ENCODE measurements at places on chromosomes 12 and 14.

DNA sequence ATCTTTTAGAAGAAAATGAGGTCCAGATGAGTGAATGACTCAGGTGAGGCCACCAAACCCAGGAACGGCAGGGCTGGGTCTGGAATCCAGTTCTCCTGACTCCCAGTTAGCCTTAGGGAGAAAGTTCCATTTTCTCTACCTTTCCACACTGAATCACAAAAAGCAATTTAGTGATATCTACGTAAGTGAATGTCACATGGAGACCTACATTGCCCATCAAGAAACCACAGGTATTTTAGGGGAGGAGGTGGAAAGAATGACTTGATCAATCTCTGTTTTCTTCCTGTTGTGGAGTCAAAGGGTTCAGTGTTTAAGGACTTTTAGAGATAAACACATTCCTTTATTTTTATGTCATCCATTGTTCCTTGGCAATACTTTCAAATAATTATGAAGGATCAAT is 106.9 kb upstream of the PTPRB start:
- DNase-seq = no peak

DNA sequence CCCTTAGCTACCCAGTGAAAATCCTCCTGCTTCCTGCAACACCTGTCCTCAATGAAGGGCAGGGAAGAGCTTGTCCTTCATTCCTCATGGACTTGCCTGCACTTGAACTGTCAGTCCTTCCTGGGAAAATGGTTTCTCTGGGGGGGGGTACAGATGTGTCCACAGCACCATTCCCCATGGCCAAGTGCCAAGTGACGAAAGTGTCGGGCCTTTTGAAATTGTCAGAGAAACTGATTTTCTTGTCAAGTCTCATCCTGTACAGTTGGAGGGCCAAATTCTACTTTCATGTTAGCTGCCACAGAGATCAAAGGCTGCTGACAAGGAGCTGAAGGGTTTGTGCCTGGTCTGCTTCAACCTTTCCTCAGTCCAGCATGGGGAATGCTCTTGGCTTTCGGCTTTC is 179.5 kb upstream of the PARP11 start:
- DNase-seq = no peak

GRCh38 chr12:122909442-122910288 is 13.7 kb upstream of the VPS37B start:
- no peak for DNase-seq

- no peak for DNase-seq
These were observed 115.7 kb downstream of the LGMN start for GRCh38 chr14:92632546-92633273.

DNA sequence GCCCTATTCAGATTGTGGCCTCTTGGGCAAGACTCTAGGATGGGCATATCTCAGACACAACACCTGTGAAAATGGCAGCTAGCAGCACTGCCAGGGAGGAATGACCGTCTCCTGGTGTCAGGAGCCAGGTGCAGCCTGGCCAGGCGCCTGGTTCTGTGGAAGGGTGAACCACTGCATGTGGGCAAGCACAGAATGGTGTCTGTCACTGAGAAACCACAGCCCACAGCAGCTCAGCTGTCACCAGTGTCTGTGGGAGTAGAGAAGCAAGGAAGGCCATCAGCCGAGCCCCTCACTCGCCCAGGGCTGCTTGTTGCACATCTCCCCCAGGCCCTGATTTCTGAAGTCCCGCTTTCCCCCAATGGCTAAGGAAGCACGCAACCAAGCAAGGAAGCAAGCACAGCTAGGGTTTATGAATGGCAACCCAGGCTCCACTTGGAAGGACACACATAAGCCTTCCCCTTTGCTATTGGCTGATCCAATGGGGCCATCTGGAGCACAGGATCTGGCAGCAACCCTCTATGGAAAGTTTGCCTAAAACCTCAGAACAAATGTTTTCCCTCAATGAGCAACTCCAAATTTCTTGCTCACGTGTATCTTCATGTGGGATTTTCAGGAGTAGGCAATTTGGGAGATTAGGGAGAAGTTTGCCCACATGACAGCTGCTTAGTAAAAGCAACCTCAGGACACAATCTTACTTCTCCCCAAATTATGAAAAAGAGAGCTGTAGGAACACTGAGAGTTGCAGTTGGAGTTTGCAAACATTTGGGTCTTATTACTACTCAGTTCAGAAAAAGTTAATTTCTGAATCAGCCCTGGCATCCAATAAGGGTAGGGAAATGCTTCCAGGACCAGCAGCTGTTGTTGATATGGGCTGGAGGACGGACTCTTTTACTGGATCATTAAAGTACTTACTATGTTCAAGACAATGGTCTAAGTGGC is 44.7 kb downstream of the GPHB5 start:
- DNase-seq = no peak

- DNase-seq = no peak
These were observed 57.9 kb downstream of the ANO6 start for GRCh38 chr12:45273717-45274271.

- no peak for DNase-seq
These were observed 1.6 kb downstream of the MSI1 start for GRCh38 chr12:120367233-120367923.

DNA sequence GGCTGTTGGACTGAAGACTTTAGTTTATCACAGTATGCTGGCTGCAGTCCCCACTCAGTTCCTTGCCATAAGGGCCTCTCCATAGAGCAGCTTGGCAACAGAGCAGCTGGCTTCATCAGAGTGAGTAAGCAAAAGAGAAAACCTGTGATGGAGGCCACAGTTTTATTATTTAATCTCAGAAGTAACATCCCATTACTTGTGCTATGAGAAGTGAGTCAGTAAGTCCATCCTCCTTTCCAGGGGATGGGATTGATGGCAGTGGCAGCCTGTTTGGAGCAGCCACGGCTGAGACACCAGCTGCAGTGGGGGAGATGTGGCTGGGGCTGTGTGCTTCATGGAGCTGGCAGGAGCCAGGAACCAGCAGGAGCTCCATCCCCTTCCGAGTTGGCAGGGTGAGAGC is 138.5 kb upstream of the SRRM4 start:
- DNase-seq = no peak

DNA sequence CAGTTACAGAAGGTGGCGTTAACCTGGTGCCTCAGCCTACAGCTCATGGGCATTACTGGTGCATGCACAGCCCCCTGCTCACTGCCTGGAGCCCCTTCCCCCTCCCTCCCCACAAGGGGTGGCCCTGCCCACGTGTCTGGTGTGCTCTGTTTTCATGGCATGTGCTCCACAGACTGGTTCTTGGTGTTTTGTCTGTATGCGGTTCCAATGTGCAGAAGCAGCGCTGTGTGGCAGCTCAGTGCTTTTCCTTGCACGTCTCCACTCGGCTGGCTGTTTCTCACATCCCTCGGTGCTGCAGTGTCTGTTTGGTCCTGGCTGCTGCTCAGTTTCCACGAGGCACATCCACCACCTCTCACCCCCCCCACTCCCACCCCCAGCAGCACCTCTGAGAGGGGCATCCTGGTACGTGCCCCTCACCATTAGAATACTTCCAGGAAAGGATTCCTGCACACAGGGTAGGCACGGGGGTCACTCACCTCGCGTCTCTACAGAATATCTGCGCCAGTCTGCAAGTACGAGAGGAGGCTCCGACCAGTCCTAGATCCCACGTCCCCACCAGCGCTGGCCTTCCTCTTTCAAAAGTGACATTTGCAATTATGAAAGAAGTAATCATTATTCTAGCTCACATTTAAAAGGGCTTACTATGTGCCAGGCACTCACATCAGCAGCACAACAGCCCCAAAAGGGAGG is 27.1 kb downstream of the DIO3 start:
- no peak for DNase-seq

- DNase-seq = no peak
These were observed 27.8 kb upstream of the PNMA1 start for GRCh38 chr14:73741876-73742519.

- DNase-seq = no peak
These were observed 13.5 kb downstream of the C3AR1 start for GRCh38 chr12:8052679-8053078.

GRCh38 chr12:59594943-59595500 is 807 bp upstream of the SLC16A7 start:
- no peak for DNase-seq

DNA sequence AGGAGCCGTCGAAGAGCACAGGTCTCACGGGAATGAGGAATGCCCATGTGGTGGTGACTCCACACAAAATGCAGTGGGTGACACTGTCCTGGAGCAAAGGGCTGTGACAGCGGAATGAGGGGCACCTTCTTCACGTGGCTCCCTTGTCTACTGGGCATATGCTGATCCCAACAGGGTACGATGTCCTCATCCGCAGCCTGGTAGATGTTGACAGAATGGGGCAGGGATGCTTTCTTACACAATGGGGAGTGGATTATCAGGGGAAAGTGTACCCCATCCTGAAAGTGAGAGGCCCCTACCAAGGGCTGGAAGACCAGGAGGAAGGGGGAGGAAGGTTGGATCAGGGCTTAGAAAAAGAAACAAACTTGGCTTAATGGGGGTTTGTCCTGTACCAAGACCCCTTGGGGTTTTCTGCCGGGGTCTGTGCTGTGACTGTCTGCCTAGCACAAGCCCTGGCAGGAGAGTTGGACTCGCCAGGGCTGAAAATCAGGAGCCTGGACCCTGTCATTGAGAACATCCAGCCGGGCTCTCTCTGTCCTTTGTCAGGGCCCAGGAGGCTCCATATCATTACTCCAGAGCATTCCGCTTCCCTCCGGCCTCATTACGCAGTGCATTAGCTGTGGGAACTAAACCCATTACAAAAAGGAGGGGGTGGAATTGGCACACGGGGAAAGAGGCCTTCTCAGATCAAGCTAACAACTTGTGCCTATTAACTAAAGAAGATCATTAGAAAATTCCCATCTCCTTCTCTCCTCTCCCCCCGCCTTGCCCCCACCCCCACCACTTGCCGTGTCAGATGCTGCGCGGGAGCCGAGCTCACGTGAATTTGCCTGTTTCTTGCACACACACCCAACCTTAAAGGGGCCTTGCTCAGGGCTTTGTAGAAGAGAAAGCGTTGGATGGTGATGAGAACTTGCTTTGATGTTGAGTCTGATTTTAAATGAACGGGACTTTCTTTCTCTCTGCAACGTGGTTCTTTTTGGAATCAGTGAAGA is 171.8 kb upstream of the PARP11 start:
- DNase-seq = no peak

- no peak for DNase-seq
These were observed 118.0 kb downstream of the TRHDE start for GRCh38 chr12:72390146-72390545.

GRCh38 chr12:52202361-52203078 is 10.7 kb upstream of the KRT80 start:
- no peak for DNase-seq

DNA sequence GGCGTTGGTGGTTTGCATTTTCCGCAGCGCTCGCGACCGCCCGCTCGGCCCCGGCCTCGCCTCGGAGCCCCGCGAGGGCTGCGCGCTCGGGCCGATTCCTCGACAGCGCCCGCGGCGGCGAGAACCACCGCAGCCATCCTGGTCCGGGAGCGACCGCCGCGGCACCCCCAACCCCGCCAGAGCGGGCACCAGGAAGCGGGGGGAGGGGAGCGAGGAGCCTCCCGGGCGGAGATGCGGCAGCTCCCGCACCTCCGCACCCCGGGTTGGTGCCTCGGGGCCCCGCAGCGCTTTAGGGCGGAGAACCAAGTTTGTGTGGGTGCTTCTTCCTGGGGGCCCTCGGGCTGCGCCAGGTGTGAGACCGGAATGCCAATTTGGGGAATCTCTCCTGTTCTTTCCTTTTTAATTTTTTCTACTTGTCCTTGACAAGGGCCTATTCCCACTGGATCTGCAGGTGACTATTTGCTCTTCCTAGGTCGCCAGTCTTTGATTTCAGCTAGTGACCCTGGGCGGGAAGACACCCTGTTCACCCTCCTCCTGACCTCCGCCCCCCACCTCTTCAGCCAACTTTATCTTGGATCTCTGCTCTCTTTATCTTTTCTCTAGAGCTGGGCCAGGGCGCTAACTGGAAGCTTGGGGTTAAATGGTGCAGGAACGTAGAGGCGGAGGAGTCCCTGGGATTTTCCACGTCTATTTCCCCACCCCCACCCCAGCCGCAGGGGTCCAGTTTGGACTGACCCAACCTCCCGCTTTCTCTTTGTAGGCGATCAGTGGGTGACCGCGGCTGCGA is at the start of gene SOCS2:
Gene SOCS2 (plus strand): TSS at position 751 of the 787 bp plus-strand sequence. CDS start 223 bp downstream, outside the sequence.
- no peak for DNase-seq

DNA sequence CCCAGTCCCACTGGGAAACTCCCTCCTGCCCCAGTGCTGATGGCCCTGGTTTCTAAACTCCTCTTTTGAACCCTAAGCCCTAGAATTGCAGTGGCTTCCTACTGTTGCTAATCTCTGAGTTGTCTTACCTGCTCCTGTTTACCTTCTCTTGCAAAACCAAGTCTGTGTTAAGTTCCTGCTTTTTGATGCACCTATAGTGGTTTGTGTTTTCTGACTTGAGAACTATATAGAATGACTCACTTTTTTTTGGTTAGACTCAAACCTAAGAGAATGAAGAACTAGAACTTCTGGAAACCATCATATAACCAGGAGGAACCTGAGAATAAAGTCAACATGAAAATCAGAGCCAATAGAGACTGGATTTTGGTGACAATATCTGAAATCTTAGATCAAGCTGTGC is 5.5 kb upstream of the GAS2L3 start:
- DNase-seq = no peak

- no peak for DNase-seq
These were observed 70.7 kb upstream of the DDX11 start for GRCh38 chr12:31002999-31003398.

DNA sequence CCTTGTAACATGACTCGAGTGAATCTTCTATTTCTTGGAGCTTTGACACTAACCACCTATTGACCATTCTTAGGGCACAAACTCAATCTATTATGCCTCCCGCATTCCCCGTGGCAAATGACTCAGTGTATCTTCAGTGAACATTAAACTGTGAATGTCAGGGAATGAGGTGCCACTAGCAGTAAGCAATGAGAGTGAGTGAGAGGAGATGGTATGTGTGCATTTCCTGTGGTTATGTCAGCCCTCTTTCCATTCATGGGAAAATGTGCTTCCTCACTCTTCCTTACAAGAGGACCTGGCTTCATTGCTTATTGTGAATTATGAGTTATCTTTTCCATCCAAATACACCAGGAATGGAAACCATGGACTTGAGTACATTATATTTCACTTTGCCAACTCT is 229.2 kb downstream of the EMP1 start:
- no peak for DNase-seq

DNA sequence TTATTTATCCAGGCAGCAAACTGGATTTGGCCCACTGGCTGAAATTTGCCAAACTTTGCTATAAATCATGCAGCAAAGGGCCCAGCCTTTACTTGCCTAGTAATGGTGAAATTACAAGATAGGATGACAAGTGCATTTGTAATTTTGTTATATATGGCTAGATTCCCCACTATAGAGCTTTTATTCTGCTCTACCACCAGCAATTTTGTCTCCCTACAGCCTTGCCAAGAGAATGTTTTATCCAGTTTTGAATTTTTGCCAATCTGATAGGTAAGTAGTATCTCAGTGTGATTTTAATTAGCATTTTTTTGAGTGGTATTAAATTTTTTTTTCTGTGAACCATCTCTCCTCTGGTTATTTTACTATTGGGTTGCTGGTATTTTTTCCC is 161.6 kb downstream of the SLC41A2 start:
- no peak for DNase-seq

GRCh38 chr14:52355016-52355431 is 40.9 kb downstream of the PTGER2 start:
- no peak for DNase-seq

- DNase-seq = no peak
These were observed 365.2 kb downstream of the SEC23A start for GRCh38 chr14:38737686-38738407.

GRCh38 chr14:81655423-81656314 is 122.0 kb upstream of the SEL1L start:
- DNase-seq = no peak
